Spinal cord (tissue), 10 donors: ENCODE measurements at places on chromosomes 12 and 14. TPM values are rescaled to one million over a fixed set of nuclear protein-coding genes. Genes with fewer than 3 reads are reported as not detected.

- peak; percentile 28 for DNase-seq
Measured at GRCh38 chr14:53042480-53042879, 91.6 kb upstream of the FERMT2 start.

DNA sequence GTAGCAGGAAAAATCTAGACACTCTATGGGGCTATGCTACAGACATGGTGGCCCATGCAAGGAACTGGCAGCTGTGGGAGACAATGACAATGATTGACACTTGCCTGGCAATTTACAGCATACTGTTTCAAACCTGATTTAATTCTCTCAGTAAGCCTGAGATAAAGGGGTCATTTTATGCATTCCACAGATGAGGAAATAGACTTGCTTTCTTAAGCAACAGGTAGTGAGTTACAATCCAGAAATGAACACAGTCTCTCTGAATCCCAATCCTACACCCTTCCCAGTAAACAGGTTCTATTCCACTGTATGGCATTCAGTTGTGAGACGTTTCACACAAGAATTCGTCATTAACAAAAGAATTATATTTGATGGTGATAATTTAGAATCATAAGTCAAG lies 15.5 kb upstream of the PCNX1 start:
- no peak for DNase-seq

DNA sequence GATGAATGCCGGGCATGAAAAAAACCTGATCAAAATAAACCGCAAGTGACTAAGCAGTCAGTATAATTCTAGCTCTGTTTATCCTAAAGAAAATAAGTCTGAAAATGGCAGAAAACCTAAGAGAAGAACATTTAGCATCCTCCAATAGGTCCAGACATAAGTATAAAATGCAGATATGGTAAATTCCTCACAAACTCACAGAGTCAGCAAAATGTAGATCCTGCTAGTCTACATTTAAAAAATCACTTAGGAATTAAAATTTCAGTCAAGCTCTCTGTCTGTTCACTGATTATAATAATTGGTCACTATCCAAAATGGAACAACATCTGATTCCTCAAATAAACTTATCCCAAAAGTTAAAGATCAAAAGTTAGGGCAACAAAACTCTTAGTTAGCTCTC lies 95.1 kb downstream of the DIO2 start:
- no peak for DNase-seq

DNA sequence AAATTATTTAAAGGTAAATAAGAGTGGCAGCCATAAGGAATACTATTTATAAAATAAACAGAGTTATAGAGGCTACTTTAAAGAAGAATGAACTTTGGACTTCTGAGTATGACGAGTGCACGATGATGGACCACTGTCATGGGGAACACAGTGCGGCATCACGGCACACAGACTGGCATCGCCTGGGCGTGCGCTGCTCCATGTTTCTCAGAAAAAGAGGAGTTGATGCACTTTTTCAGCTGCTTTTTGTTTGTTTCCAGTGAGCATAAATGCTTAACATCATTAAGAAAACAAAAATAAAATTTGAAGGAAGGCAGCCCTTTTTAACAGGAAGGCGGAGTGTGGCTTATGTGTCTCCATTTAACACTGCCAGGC lies 23.3 kb upstream of the EAPP start:
- no peak for DNase-seq

DNA sequence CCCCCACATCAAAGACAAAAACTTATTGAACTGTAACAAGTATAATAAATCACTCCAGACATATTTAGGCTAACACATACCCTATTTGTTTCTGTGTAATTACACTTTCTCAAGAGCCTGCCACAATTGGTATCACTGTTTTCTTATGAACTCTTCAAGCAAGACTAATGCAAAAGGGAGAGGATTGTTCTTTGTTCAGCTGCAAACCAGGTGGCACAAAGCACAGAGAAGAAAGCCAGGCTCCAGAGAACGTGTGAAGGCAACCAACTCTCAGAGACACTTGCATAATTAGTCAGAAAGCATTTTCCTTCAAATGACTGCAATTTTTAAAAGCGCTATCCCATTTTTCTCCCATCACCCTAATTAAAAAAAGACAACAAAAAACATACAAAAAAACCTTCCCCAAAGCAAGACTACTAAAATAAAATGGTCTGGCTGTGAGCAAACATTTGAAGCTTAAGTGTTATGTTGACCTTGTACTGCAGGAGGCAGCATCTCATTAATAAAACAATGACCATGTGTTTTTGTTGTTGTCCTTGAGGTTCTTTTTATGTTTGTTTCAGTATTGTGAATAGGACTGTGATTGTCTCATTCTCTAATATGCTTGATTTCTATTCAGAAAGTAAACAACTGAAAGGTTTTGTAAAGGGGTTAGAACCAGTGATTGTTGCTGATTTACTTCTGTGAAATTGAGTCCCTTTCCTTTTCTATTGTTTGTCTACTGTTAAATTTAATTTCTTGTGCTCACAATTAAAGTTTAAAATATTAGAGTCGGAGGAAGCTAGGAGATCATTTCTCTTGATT lies 452.7 kb upstream of the PDE3A start:
- peak; percentile 15 for DNase-seq

DNA sequence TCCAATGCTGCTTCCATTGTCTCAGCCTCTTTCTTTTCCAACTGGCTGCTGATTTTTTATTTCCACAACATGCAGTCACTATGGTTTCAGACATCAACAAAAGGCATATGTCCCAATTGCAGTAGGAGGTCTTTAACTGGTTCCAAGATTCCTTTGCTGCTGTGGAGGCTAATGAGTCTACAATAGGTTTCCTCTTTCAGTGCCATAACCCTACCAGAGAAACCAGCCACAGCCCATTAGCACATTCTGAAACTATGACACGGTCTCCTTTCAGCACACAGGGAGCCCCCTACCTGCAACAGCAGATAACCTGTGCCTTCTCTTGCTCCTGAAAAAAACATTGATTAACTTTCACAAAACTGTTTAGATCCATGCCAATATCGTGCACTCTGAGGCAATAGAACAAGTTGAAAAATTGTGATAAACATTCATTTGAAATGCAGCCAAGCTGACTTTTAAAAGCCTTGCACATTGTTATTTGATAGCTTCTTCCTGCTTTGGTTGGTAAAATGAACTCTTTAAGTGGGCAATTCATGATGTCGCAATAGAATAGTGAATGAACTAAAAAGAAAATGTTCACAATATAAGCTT lies 32.4 kb downstream of the PLEKHG7 start:
- DNase-seq = peak; percentile 64

GRCh38 chr14:50822501-50823042 lies 8.4 kb downstream of the NIN start:
- peak; percentile 78 for DNase-seq

DNA sequence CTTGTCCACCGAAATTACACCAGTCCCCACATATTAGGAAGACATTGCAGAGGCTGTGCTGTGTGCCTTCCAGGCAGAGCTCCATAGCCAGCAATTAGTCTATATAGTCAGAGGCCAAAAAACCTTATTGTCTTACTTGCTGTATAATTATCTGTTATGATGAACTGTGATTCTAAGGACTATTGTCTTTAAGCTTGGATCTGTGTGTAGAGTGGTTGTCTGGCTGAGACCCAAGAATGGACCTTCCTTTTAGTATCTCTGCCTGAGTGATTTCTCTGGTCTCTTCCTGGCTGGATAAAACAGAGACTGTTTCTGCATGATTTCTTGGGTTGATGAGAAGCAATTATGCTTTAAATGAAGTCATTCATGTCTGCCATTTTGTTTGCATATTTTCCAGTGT lies 465.3 kb downstream of the PRKD1 start:
- DNase-seq = no peak

- no peak for DNase-seq
Measured at GRCh38 chr12:2395354-2395977, 342.7 kb downstream of the CACNA1C start.

- peak; percentile 9 for DNase-seq
Measured at GRCh38 chr14:43901911-43902673, 605.0 kb downstream of the FSCB start.

GRCh38 chr14:67668559-67668958 lies 5.9 kb downstream of the VTI1B start:
- peak; percentile 17 for DNase-seq

GRCh38 chr12:82682851-82683261 lies 3.9 kb upstream of the TMTC2 start:
- DNase-seq = no peak

DNA sequence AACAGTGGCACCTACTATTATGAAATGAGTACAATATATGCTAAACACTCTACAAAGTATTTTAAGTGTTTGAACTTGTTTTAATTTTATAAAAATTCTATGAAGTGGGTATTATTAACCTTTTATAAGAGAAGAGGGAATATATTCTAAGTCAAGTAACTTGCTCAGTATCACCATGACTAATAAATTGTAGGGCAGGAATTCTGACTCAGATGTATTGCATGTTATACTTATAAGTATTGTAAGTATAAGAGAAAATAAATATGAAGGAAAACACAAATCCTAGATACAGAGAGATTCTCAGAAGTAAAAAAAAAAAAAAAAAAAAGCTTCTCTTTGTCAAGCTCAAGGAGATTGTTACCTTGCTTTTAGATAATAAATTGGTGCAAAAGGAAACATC lies 893.2 kb downstream of the SLC16A7 start:
- no peak for DNase-seq

DNA sequence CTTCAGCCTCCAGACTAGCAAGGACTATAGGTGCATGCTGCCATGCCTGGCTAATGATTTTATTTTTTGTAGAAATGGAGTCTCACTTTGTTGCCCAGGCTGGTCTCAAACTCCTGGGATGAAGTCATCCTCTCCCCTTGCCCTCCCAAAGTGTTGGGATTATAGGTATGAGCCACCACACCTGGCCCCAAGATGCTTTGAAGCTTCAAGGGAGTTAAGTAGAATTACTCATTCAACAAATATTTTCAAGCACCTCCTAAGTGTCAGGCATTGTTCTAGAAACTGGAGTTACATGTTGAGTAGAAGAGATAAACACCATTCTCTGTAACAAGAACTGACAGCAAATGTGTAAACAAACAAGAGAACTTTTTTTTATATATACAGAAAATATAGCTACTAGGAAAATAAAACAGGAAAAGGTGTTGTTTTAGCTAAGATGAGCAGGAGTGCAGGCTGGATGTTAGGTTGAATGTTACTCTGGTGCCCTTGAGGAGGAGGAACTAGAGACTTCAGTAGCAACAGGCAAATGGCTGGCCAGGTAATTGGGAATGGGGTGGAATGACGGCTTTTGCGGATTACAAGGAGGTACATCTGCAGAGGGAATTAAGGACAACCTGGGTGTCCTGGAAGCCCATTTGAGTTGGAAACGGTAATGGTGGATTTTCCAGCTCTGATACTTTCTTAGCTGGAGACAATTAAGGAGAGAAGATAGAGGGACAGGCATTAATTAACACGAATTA lies 32.0 kb upstream of the CFAP54 start:
- no peak for DNase-seq

- no peak for DNase-seq
Measured at GRCh38 chr12:45336762-45337596, 121.1 kb downstream of the ANO6 start.

Gene TOMM20L
- total RNA-seq = not detected

Gene COX8C
- total RNA-seq = not detected

Gene MANSC4
- not detected for total RNA-seq

Gene SPTLC2
- 48.8 TPM for total RNA-seq

Gene ARID4A
- total RNA-seq = 31.0 TPM

Gene INHBC
- total RNA-seq = not detected

Gene CELA1
- not detected for total RNA-seq

Gene FAIM2
- total RNA-seq = 18.1 TPM

Gene KRT2
- total RNA-seq = 0.30 TPM
